ENCODE measurements at places on chromosomes 4 and X.

DNA sequence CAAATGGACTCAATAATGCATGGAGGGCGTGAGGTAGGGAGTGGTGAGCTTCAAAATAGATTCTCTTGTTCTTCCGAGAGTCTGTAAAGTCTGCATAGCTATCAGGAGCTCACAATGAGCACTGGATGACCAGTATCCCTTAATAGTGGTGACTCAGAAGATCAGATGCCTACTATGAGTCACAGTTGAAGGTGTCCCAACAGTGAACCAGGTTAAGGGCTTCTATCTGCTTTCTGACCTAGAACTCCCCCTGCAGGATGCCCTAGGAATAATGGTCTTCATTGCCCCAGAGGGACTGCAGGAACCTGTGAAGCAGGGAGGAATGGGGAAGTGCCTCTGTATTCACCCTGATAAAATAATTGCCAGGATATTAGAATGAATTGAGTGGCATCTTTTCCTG lies 22.1 kb downstream of the DGKK start:
- DNase-seq, result peak; percentile 75

GRCh38 chr4:98711526-98711925 lies 53.1 kb upstream of the TSPAN5 start:
- DNase-seq, result no peak

GRCh38 chr4:23759066-23759465 lies 130.8 kb downstream of the PPARGC1A start:
- DNase-seq, result no peak

DNA sequence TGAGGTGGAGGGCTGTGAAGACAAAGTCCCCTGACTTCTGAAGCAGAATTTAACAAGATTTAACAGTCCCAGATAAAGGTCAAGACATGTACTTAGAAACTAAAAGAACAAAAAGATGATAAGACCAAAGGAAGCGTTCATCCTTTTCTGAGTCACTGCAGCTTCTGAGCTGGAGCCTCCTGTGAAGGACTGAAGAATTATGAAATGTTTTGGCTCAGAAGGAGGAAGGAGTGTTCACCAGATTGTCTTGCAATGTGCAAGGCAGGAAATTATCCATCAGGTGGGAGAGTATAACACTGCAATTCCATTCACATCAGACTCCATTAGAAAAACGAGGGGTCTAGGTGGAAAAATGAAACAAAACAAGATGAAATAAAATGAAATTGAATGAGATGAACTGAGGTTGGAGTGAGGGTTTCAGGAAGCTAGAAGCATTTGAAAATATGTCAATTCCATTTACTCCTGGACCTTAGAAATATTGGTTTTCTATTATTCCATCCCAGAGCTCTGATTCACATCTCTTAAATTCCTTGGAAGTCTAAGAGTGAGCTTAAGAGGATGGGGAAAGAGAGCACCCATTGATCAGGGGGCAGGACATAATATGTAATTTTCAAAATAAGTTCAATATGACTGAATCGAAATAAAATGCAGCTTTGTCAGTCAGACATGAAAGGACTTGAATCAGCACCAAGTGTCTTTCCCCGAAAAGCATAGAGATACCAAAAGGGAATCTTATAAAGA lies 186.1 kb upstream of the LNX1 start:
- peak; percentile 8 for DNase-seq

GRCh38 chr4:184416913-184417734 lies 57.2 kb downstream of the IRF2 start:
- peak; percentile 93 for DNase-seq

- DNase-seq, result no peak
These were observed 1430.0 kb downstream of the ARAP2 start for GRCh38 chr4:34814266-34814665.

- DNase-seq, result no peak
These were observed 125.7 kb downstream of the CAMK2D start for GRCh38 chr4:113635739-113636437.

GRCh38 chr4:8725845-8726244 lies 133.3 kb downstream of the CPZ start:
- DNase-seq, result no peak

DNA sequence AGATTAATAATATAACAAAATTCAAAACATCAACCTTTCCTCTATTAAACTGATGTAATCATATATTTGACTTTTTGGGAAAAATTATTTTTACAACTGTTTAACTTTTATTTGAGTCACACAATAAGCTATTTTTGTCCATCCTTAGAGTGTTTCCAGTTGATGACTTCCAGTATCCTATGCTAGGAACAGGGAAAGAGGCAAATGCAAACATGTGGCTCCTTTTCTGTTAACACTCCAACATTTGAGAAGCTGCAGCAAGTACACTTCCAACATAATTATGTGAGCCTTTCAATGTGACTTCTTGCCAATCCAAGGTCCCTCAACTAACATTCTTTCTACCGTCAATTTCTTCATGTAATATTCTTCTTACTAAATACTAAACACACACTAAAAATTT lies 117.7 kb downstream of the PPA2 start:
- DNase-seq, result no peak

DNA sequence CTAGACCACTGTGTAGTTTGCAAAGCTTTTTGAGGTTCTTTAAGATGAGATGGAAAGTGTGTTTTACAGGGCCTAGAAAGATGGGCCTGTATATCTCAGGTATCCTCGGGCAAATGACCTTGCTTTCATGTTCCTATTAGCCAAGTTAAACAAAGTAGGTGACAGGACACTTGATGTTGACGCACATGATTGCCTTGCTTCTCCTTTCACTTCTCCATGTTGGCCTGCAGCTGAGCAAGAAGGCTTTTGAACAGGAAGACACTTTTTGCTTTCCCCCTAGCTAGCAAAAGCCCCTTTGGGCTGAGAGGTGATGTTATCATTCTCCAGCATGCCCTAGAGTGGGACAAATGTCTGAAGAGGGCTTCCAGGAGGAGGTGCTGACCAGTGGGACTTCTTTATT lies 202.1 kb downstream of the GPC3 start:
- DNase-seq, result no peak

DNA sequence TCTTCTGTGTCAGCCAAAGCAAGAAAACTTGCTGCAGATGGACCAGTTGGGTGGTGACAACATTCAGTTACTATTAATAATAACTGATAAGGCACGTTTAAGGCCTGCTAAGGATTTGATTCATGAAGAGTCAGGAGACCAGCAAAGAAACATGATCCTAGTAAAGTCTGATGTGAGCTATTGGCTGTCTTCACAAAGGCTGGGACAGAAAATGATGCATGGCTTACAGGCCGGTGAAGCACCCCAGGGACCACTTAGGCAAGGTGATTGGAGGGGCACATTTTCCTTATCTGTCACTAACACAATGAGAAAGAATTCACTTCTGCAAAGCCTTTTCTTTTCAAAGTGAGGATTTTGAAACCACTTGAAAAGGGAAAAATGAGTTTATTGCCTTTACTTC lies 65.4 kb upstream of the TRPC3 start:
- peak; percentile 43 for DNase-seq

GRCh38 chrX:24268786-24269185 lies 45.1 kb downstream of the SUPT20HL2 start:
- no peak for DNase-seq

DNA sequence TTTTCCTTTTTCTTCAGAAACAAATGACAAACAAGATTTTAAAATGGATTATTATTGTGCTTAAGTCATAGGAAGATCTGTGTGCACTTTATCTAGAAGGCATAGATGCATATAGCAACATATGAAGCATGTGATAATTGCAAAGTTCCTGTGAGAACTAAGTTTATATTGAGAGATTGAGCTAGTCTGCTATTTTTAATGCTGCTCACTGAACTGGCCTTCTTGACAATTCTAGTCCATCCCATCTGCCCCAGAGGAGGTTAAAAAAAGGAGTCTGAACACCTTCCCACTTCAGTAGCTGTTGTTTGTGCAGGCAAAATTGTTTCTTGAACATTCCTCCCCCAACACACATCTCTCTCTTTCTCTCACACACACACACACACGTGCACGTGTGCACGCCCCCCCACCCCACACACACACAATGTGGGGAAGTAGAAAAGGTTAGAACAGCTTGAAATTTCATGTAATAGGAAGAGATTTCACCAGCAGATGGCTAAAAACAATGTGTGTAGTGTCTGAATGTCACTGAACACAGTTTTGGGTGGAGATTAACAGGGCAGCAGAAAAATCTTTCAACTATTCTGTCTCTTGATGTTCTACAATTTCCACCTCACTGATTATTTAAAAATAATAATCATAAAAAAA lies 108.0 kb downstream of the GPM6A start:
- no peak for DNase-seq

DNA sequence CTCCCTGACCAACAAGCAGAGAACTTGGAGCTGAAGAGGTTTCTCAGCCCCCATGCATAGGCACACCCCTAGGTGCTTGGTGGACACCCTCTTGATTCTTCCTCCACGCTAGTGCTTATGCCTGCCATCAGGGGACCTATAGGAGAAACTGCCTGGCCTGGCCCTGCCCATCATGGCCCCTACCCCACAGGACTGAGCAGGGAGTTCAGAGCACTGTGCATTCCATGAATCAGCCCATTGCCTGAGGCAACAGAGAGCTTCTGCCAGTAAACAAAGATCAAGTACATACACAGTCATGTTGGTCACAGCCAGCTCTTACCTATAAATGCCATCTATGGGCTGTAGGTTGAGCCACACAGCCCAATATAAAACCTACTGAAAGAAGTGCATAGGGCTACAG lies 99.1 kb upstream of the EDNRA start:
- DNase-seq, result no peak

DNA sequence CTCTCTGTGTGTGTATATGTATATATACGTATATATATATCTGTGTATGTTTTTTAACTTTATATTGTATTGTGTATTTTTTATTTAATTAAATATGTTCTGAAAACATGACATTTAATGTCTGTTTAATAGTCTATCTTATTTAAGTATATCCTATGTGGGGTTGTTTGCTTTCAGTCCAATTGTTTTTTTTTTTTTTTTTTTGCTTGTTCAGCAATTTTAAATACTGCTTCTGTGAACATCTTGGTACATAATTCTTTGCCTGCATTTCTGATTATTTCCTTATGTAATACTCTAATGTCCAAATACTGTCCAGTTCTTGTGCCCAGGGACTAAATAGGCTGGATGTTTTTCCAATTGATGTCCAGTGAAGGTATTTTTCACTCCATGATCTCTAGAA lies 45.1 kb upstream of the MAD2L1 start:
- DNase-seq, result no peak

DNA sequence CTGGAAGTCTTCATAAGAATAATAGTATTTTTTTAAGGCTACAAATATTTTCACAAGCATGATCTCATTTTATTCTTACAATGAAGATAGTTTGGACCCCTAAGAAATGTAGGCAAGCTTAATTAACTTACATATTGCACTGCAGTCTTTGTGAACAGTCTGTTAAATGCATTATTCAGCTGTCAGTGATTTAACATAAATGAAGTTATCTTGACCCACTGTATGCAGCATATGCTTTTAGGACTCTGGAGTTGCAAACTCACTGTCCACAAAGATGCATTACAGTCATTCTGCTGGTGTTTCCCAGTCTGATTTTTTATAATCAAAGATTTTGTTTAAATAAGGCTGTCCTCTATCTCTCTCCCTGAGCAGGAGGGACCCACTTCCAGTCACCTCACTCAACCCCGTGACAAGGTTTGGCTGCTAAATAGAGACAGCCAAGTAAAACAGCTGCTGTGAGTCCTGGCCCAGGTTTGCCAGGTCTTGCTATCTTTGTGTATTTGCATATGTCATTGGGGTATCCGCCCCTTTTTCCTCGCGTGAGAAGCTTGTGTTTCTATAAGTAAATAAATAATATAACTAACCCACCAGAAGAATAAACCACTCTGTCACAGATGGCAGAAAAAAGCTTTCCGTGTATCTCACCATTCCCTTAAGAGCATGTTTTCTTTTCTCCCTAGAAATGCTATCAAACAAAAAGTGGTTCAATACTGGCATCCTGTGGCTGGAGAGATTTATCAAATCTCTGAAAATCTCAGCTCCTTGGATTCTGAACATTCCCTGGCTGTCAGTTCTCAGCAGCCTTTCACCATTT lies 67.0 kb downstream of the SLC7A11 start:
- no peak for DNase-seq

DNA sequence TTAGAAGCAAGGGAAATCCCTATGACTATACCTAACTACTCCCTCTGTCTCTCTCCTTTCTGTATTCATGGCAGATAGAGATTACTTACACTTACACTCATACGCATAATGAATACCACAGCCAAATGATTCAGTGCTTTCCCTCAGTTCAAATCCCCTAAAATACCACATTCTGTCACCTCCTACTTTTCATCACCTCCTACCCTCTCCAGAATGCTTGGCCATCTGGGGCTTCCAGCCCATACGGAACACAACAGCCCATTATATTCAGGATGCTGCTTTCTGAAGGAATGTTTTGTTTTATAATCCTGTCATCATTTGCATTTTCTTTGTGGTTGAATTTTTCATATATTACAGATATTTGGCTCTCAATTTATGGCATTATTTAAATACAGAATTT lies 361.6 kb downstream of the GRIA2 start:
- no peak for DNase-seq

GRCh38 chr4:169744601-169745000 lies 13.1 kb downstream of the HPF1 start:
- DNase-seq, result no peak

- DNase-seq, result no peak
These were observed 292.2 kb downstream of the FBXO8 start for GRCh38 chr4:173991316-173991715.

GRCh38 chr4:7387925-7388324 lies 46.8 kb downstream of the PSAPL1 start:
- DNase-seq, result no peak
